Jurkat, Clone E6-1 (cell line): ENCODE measurements at places on chromosomes 13 and 19.

DNA sequence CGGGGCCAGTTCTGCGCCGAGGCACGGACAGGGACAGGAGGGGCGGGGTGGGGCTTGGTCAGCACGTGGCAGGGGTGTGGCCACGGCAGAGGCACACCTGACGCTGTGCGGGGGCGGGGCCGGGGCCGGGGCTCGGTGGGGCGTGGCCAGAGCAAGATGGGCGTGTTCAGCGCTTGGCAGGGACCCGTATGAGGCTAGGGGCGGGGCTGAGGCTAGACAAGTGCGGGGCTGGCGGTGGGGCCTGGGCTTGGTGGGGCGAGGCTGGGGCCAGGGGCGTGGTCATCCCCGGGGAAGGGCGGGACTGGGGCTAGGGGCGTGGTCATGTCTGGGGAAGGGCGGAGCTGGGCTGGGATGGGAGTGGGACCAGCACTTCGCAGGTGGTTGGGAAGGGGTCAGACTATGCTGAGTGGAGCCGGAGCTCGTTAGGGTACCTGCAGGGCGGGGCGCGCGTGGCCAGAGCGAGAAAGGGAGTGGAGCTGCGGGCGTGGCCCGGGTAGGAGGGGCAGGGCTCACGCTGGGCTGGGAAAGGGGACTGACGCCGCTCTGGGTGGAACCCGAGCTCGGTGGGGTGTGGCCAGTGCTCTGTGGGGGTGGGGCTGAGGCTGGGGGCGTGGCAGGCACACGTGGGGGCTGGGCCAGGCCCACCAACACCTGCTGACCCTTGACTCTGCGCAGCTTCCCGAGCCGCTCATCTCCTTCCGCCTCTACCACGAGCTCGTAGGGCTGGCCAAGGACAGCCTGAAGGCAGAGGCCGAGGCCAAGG, 12.8 kb downstream of the POLR2E start:
- DNase-seq = peak; percentile 62

GRCh38 chr13:86445672-86446071, 646.5 kb upstream of the SLITRK6 start:
- no peak for DNase-seq

- no peak for DNase-seq
Measured at GRCh38 chr19:57947088-57947418, 453 bp downstream of the ZNF256 start.

- no peak for DNase-seq
Measured at GRCh38 chr19:45901912-45902650, at the start of gene MYPOP. MYPOP (minus strand) TSS chr19:45902613; CDS start chr19:45901773, 840 bp downstream.

DNA sequence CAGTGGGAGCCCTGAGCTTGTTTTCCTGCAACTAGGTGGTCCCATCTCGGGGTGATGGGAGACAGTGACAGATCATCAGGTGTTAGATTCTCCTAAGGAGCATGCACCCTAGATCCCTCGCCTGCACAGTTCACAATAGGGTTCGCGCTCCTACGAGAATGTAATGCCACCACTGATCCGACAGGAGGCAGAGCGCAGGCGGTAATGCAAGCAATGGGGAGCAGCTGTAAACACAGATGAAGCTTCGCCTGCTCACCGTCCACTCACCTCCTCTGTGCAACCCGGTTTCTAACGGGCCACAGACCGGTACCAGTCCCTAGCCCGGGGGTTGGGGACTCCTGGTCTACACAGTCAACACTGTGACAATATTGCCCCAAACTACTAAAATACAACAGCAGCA, 38.8 kb downstream of the CARD8 start:
- no peak for DNase-seq

DNA sequence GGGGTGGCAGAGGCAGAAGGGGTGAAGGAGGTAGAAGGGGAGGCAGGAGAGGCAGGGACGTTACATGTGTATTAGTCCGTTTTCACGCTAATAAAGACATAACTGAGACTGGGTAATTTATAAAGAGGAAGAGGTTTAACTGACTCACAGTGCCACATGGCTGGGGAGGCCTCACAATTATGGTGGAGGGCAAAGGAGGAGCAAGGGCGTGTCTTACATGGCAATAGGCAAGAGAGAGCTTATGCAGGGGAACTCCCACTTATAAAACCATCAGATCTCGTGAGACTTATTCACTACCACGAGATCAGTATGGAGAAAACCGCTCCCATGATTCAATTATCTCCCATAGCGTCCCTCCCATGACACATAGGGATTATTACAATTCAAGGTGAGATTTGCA, 19.0 kb upstream of the ACOD1 start:
- DNase-seq = no peak

- DNase-seq = no peak
Measured at GRCh38 chr19:6270076-6270745, 9.6 kb downstream of the MLLT1 start.

- DNase-seq = no peak
Measured at GRCh38 chr13:49569993-49570689, 15.2 kb downstream of the RCBTB1 start.

DNA sequence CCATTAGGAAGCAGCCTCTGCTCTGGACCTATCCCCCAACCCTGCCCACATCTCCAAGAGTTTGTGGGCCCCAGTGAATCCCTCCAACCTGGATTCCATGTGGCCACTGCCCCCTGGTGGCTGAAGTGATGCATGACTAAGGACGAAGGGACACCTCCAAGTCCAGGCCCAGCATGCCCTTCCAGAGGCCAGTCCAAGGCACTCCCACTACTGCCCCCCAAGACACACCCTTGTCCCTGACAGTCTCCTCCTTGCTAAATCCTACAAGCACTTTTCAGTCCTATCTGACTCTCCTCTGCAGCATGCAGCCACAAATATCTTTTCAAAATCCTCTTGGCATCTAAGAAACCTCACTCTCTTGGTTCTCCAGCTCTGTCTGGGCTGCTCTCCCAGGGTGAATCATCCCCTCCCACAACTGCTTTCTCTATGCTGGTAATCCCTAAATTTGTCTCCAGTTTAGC, 33.0 kb downstream of the DEDD2 start:
- DNase-seq = peak; percentile 42

DNA sequence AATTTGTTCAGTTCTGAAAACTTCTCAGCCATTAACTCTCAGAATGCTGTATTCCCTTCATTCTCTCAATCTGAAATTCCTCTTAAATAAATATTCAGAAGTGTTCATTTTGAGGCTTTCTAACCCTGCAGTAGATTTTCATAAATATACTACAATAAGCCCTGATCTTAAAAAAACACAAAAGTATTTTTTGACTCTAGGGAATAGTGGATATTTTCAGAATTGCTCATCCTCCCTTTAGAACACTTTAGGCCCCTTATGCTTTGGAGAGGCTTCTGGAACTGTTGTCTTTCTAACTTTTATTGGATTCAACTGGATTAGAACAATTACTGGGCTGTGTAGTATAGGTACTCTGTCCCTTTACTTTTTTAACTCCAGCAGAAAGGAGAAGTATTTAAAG, 1662.6 kb upstream of the MIR17HG start:
- DNase-seq = no peak

- DNase-seq = no peak
Measured at GRCh38 chr19:41325947-41326706, 16.2 kb downstream of the CCDC97 start.

DNA sequence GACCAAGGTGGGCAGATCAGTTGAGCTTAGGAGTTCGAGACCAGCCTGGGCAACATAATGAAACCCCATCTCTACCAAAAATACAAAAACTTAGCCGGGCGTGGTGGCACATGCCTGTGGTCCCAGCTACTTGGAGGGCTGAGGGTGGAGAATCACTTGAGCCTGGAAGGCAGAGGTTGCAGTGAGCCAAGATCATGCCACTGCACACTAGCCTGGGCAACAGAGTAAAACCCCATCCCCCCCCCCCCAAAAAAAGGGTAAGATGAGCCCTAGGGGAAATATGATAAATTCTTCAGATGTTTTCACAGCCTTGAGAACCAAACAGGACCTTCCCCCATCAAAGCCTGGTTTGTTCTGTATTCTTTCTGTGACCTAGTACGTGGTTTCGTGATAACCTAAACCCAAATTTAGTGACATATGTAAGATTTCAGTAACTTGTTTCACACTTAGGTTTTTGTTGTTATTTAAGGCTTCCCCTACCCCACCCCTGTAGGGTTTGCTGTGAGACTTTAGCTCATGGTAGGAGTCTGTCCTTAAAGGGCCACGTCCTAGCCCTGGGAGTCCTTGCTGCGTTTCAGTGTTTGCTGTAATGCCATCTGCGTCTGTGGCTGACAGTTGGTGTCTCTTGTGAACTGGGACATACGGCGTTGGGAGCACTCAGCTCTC, 49.6 kb downstream of the MYO9B start:
- DNase-seq = peak; percentile 71

- peak; percentile 98 for DNase-seq
Measured at GRCh38 chr19:16078759-16079707, 2.7 kb downstream of the TPM4 start.

- DNase-seq = no peak
Measured at GRCh38 chr13:24207841-24208667, 47.5 kb downstream of the SPATA13 start.

- DNase-seq = no peak
Measured at GRCh38 chr13:41427666-41428065, 29.7 kb upstream of the RGCC start.

GRCh38 chr19:3064011-3064330, 1.7 kb upstream of the TLE5 start:
- DNase-seq = no peak

- DNase-seq = no peak
Measured at GRCh38 chr19:55443045-55443823, at the start of gene SHISA7. SHISA7 (minus strand) TSS chr19:55443300; CDS start chr19:55442863, 437 bp downstream.

- DNase-seq = peak; percentile 46
Measured at GRCh38 chr13:30581582-30581981, 36.1 kb upstream of the USPL1 start.

DNA sequence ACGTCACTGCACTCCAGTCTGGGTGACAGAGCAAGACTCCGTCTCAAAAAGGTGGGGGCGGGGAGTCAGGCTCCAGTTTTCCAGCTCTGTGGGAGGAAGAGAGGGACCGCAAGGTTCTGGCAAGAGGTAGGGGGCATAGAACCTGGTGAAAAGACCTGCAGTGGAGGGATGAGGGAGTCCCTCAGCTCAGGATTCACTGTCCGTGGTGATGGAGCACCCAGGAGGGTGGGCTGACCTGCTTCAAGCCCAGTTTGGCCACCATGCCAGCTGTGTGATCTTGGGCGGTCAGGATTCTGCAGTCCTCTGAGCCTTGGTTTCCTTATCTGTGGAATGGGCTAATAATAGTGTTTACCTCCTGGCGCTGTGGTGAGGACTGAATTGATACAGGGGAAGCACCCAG, 21.2 kb downstream of the SLC8A2 start:
- no peak for DNase-seq

GRCh38 chr13:29195456-29195855, 375.3 kb downstream of the MTUS2 start:
- no peak for DNase-seq

DNA sequence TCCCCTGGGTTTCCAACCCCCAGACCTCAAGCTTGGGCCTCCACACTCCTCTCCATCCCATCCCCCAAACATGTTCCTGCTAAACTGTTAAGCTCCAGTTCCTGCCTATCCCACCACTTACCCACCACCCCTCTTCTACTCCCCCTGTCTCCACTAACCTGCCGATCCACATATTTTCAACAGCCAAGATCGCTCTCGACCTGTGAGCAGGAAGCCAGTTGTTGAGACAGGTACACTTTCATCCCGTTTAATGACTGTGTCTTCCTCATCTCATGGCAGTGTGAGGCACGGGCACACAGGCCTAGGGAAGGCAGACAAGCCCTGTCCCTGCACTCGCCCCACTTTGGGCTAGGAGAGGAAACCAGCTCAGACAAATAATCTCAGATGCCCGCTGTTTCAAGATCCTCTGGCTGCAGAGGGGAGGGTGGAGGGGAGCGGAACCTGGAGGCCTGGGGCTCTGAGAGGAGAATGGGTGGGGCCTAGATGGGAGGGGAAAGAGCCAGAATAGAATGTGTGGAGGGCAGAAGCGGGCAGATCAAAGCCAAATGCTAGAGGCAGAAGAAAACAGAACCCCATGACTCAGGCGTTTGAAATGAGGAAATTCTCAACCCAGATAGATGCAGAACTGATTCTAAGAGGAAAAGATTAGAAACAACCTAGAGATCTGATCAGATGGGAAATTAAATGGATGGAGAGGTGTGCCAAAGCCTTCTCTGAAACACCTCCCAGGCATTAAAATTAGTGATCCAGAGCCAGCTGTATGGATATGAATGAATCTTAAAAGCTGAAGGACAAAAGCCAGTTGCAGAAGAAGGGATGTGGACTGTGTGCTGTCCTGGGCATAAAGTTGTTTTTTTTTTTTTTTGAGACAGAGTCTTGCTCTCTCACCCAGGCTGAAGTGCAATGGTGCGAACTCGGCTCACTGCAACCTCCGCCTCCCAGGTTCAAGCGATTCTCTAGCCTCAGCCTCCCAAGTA, 16.9 kb upstream of the CYP2S1 start:
- DNase-seq = peak; percentile 45

DNA sequence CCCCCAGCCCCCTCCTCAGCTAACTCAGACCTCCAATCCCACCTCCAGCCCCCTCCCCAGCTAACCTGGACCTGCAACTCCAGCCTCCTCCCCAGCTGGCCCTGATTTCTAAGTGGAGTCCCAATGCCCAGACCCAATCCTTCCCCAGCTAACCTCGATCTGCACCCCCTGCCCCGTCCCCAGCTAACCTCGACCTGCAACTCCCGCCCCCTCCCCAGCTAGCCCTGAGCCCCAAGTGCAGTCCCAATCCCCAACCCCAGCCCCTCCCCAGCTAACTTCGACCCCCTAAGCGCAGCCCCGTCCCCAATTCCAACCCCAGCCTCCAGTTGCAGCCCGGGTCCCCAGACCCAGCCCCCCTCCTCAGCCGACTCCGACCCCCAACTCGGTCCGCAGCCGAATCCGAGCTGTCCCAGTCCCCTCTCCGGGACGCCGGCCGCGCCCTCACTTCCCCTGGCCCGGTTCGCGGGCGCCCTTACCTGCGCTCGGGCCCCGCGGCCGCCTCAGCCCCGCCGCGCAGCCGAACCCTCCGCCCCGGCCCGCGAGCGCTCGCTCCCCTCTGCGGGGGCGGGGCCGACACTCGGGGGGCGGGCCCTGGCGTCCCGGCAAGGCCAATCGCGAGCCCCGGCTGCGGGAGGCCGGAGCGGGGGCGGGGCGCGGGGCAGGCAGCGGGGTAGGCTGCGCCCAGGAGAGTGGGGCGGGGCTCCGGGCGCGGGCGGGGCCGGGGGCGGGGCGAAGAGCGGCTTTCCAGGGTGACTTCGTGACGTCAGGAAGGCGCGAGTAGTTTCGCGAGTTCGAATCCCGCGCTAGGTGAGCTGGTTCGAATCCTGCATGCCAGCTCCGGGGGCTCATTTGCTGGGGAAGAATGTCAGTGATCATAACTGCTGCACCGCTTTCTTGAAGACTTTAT, at the start of gene GNG7:
GNG7 (minus strand) TSS at position 525 of the 907 bp plus-strand sequence. CDS start 182,006 bp downstream, outside the sequence.
- peak; percentile 60 for DNase-seq

- DNase-seq = no peak
Measured at GRCh38 chr19:13347367-13347766, 158.9 kb downstream of the CACNA1A start.
